Mesothelial cell of epicardium (in vitro differentiated cells): ENCODE measurements at places on chromosomes 4 and X.

DNA sequence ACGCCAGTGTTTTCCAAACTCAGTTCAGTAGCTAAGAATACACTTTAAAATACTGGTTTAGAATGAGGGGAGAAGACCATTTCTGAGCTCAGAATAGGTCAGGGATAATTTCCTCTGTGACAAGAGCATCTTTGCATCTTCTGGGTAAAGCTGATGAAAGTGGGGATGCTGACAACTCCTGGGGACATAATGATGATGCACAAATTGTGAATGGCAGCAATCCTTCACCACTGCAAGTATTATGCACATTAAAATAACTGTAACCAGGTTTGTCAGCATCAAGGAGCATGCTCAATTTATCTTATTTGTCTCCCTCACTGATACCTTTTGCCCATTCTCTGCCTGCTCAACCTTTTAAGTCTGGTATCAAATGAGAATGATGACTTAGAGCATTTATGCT lies 248.2 kb downstream of the EPHA5 start:
- no peak for DNase-seq

DNA sequence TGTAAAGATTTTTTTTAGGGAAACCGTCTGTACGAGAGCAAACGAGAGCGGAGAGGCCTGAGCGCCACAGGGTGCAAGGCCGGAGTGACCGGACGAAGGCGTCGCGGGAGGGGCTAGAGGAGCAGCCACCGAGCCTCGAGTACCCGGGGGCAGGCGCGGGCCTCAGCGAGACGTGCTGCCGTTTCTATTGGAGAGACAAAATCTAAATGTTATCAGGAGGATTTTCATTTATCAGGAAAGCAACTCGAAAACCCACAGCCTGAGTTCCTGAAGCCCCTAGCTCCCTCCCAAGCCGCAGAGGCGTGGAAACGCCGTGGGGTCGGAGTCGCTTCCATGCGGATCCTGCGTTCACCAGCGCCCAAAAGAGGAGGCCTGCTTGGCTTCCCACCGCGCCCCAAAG lies 194.3 kb downstream of the MGST2 start:
- no peak for DNase-seq

GRCh38 chrX:150198776-150199175 lies 164.3 kb upstream of the MAMLD1 start:
- no peak for DNase-seq

DNA sequence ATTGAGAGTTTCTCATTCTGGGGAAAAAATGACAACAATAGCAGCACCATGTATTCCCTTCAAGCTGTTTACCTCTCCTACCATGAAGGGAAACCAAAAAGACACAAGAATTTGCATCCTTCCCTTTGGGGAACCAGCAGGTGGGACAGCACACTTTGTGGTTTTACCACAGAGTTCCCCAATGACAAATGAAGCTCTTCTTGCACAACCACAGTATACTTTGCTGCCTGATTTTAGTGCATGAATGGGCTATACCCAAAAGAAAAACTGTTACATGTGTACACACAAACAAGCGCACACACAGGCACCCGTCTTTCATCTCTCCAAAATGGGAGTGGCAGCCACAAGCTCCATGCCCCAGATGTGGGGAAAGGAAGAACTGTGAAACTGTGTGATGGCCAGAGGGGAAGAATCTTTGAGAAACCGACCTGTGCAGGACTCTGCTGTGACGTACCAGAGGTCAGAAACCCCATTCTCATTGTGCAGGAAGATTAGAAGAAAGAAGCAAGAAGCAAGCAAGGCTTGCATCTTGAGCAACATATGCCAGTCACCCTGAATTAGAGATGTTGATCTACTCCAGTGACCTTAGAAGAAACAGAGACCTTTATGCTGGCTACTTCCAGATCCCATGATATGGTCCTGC lies 2.7 kb upstream of the MAML3 start:
- DNase-seq, result no peak

DNA sequence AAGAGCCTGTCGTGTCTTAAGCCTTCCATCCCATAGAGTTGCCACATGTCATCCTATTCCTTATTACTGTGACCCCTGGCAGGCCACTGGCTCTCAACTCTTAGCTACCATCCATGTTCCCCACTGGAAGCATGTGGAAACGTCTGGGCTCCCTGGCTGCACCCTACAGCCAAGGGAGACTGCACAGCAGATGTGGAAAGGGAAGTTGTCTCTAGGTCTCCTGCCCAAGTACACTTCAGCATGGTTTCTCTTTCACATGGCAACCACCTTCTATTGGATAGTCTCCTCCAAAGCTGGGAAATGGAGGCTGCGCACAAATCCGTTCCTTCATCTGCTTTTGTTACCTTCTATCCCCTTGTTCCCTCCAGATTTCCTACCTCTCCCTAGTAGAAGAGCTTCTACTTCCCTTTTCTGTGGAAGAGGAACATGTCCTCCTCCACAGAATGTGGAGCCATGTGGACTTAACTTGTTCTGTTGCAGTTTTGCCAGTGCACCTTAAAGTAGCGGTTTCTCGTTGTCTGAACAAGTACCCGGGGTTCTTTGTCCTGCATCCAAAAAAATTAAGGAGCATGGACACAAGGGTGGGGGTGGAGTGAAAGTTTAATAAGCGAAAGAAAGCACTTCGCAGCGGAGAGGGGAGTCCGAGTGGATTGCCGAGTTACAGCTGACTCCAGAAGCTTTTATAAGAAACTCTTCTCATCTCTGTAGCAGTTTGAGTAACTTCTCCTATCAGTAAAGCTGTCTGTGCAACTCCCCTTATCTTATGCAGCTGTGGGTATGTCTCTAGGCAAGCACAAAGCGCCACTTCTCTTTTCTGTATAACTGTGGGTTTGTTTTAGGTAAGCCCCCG lies 52.5 kb downstream of the HMGB2 start:
- DNase-seq, result no peak

DNA sequence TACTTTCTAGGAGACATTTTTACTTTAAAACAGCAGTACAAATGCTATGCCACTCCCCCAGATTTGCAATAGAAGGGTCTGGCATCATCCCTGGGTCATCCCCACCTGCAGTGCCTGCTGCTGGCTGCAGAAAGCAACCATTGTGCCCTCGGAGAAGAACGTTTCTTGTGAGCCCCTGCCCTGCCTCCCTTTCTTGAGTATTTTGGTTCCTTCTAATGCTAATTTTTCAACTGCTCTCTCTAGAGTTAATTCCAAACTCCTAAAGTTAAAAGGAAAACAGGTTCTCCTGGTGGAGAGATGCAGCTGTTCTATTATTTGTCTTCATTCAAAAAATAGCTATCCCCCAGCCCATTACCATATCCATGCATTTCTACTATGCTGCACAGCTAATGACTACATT lies 107.1 kb downstream of the IDS start:
- DNase-seq, result no peak
